Glomerular endothelial cell (primary cell): ENCODE measurements at places on chromosomes 11 and 22.

DNA sequence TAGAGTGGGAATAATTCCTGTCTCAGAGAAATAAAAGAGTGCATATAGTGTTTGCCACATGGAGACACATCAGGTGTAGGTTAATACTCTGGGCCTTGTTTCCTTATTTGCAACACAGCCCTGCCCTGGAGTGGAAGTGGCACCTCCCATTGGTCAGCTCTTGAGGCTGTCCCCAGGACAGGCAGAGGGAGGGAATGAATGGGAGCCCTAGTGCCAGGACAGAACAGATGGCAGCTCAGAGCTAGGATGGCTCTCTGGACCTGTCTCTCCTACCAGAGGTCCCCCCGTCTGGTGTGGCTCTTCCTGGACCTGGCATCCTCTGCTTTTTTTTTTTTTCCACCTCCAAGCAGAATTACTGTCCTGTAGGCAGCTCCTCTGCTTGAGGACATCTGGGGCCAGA is 35.6 kb downstream of the LIMK2 start:
- DNase-seq, result no peak

DNA sequence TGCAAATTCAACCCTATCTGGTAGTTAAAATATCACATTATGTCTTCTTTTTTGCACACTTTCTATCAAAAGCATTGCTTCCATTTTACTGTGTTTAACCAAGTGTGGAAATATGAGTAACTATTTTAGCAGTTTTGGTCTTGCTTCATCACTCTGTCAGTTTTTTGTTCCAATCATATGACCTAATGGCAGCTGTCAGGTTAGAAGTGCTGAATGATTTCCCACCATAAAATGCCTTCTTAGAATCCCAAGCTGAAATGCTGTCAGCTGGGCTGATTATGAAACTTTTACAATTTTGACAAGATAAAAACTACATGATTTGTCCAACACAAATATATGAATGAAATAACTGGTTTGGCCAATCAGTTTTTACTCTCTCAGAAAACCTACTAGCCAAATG is 1654.6 kb upstream of the RAG2 start:
- DNase-seq, result no peak

- DNase-seq, result no peak
Observed at GRCh38 chr11:72703267-72704008, 29.2 kb upstream of the PDE2A start.

GRCh38 chr11:2795491-2795991 is 90.0 kb downstream of the CDKN1C start:
- no peak for DNase-seq

GRCh38 chr22:24379536-24379935 is 47.9 kb upstream of the ADORA2A start:
- no peak for DNase-seq

- DNase-seq, result no peak
Observed at GRCh38 chr11:77418971-77419597, 54.8 kb downstream of the PAK1 start.

DNA sequence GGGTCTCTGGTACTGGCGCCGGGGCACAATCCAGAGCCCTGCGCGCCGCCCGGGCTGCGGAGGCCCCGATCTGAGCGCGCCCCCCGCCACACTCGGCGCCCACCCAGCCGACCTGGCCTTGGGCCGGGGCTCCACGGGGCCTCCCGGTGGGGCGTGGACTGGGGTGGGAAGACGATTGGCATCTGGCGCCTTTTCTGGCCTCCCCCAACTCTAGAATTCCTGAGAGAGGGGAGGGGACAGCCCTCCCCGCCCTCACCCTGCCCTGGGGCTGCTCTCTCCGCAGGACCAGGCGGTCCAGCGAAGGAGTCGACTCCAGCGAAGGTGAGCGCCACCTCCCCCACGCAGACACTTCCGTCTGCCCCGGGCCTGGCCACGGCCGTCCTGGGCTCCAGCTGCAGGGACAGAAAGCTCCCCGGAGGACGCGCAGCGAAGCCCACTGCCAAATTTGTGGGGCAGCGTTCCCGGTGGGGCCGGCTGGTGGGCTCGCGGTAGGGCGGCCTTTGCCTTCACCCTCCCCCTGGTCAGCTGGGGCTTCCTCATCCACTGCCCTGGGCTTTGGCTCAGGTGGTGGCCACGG is 593 bp downstream of the SSH3 start:
- no peak for DNase-seq

GRCh38 chr22:17334983-17335382 is 34.3 kb upstream of the CECR2 start:
- no peak for DNase-seq

GRCh38 chr11:98409069-98409468 is 611.7 kb upstream of the CNTN5 start:
- DNase-seq, result no peak

DNA sequence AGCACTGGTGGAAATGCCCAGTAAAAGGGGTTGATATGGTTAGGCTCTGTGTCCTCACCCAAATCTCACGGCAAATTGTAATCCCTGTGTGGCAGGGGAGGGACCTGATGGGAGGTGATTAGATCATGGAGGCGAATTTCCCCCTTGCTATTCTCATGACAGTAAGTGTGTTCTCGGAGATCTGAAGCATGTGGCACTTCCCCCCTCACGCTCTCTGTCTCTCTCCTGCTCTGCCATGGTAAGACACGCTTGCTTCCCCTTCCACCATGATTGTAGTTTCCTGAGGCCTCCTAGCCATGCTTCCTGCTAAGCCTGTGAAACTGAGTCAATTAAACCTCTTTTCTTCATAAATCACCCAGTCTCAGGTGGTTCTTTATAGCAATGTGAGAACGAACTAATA is 37.4 kb downstream of the PACSIN2 start:
- no peak for DNase-seq
